ENCODE measurements at places on chromosomes 5 and 9.

GRCh38 chr9:2574203-2574602, 47.4 kb upstream of the VLDLR start:
- DNase-seq: no peak

DNA sequence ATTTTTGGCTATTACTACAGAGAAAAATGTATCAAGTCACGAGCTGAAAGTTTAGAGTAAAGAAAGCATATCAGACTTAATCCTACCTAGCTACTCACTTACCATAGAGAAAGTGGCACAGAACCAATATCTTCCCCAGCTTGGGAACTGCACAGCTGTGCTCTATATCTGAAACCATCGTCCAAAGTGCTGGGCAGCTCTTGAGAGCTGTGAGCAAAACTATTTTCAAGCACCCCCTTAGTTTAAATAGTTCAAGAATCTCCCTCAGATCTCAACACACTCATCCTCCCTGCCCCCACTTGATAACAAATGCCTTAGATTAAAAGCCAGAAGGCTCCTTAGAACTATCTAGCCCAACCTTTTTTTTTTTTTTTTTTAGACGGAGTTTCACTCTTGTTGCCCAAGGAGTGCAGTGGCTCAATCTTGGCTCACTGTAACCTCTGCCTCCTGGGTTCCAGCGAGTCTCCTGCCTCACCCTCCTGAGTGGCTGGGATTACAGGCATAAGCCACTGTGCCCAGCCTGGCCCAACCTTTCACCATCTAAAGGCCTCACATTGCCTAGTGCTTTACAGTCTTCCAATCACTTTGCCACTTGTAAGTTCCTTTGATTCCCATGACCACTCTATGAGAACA, 94.2 kb upstream of the APC start:
- DNase-seq: no peak

- no peak for DNase-seq
Observed at GRCh38 chr5:1332461-1333001, 12.4 kb downstream of the CLPTM1L start.

DNA sequence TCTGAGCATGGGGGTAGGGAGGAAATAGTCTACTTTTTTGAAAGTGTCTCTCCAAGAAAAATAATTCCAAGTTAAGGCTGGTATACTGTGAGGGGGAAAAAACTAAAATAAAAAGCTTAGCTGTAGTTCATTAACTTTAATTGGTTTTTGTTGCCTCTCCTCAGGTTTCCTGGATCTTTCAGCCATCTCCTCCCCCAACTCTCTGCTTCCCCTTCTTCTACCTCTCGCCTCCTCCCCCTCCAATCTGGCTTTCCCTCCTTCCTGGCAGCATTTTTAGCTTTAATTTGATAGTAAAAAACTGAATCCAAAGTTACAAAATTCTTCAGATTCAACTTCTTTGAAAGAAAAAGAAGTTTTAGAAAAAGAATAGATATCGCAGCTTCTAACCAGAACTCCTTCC, 462.6 kb downstream of the CETN3 start:
- DNase-seq: peak; percentile 30

GRCh38 chr5:5810461-5810860, 388.0 kb downstream of the ICE1 start:
- DNase-seq: no peak
